ENCODE measurements at places on chromosomes 5 and 9.

DNA sequence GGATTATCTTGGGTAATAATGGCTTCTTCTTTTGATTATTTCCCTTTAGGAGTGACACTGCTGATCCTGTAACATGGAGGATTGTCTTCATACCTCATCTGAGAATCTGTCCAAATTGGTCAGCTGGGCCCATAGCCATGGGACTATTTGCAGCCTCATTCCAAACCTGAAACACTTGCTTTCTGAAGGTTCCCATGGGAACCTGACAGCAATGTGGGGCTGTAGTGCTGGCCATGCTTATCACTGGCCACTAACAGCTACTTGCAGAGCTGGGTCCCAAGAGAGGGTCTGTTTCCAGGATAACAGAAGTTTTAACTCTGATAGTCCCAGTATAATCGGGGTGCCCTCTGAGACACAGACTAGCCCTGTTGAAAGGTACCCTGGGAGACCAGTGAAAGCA is 87.4 kb downstream of the KIAA1958 start:
- DNase-seq = no peak

DNA sequence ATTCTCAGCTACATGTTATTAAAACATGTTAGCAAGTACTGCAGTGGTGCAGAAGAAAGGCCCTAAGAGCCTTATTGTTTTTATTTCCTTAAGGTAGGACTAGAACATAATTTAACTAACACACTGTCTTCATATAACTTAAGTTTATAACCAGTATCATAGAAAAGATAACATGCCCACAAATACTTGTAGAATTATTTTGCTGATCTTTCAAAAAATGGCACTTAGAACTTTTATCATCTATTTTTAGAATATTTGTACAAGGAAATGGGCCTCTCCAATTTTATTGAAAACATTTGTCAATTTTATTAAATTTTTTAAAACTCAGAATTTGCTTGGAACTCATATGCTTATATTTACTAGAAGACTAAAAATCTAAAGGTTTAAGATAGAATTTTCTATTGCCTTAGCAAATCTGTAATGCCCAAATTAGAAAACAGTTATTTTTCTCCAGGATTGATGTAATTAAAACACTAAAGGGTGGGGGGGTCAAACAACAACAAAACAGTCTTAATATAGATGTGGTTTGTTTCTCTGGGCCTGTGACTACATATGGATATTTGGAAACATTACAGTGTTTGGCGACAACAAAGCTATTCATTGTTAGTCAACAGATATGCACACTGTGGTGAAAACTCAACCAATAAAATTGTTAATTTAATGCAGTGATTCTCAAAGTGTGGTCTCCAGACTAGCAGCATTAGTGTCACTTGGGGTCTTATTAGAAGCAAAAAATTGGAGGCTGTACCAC is 360.4 kb downstream of the PDE4D start:
- no peak for DNase-seq

DNA sequence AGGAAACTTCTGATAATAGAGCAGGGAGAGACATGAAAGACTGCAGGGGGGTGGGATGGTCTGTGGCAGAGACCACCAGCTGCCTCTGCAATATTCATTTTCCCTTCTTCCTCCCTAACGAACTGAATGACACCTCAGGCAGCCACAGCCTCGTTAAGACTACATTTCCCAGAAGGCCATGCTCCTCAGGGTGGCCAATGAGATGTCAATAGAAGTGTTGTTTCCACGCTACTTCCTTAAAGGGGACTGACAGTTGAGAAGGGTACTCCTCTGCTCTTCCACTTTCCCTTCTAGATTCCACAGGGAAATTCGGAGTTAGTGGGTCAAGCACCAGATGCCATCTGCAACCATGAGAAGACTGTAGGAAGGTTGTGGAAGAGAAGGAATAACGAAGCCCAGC is 52.0 kb upstream of the DAPK1 start:
- peak; percentile 61 for DNase-seq

GRCh38 chr5:134554319-134555222 is 29.1 kb downstream of the JADE2 start:
- peak; percentile 39 for DNase-seq

GRCh38 chr5:123456242-123456641 is 33.0 kb upstream of the CEP120 start:
- DNase-seq = no peak

DNA sequence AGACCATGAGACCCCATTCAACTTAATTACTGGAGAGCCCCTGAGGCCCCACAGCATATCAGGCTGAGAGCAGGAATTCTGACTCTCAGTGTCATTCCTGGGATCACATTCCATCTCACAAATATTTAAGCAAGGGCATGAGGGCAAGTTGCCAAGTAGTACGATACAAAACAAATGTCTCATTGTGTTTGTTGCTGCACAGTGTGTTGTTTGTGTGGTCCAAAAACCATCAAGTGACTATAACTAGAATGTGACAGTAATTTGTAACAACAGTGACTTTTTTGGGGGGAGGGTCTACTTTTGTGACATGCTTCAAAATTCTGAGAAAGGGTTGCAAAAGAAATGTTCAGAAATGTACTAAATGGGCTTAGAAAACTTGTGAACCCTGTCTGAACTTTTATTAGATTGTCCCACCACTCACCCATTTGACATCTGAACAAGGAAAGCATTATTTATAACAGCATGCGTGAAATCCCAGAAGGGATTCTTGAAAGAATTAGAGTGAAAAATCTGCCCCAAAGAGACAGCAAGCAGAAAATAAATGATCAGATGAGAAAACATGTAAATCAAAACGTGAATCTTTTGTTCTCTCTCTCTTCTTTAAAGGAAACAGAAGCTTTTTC is 347.0 kb downstream of the NTRK2 start:
- peak; percentile 21 for DNase-seq

- no peak for DNase-seq
Measured at GRCh38 chr9:34123682-34124081, 2.8 kb downstream of the DCAF12 start.

DNA sequence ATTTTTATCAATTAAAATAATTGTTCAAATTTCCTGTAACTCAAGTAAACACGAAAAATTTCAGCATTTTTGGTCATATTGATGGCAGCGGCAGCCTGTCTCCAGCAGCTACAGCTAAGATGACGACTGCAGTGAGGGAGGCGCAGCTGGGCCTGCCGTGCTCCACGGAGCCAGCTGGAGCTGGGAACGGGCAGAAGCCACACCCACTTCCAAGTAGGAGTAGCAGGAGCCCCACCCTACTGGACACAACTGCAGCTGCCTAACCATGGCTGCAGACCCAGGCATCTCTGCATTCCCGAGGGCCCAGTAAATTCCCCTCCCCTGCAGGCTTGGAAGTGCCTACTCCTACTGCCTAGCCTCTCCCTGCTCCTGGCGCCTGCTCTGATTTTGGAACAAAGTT is 2031.7 kb downstream of the EFNA5 start:
- no peak for DNase-seq

DNA sequence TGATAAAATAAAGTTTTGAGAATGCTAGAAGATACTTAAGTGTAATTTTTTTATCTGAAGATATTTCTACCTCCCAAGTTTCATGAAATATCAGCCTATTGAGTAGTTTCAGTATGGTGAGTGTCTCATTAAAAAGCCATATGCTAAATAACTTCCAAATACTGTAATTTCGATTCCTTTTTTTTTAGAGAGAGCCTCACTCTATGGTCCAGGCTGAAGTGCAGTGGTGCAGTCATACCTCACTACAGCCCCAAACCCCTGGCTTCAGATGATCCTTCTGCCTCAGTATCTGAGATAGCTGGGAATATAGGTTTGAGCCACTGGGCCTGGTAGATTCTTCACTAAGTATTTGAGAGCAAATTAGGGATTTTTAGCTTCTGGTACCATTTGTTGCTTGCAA is 24.5 kb downstream of the CDC42SE2 start:
- no peak for DNase-seq

Measured in retina (tissue), 1 donor.